ENCODE measurements at places on chromosomes 11 and 22.

- no peak for DNase-seq
Measured at GRCh38 chr22:24398409-24398808, 29.0 kb upstream of the ADORA2A start.

- DNase-seq = no peak
Measured at GRCh38 chr11:70804139-70804837, 406.0 kb downstream of the CTTN start.

- DNase-seq = no peak
Measured at GRCh38 chr11:102760344-102761035, 19.9 kb downstream of the MMP10 start.

- DNase-seq = no peak
Measured at GRCh38 chr11:35554491-35555437, 29.3 kb upstream of the PAMR1 start.

DNA sequence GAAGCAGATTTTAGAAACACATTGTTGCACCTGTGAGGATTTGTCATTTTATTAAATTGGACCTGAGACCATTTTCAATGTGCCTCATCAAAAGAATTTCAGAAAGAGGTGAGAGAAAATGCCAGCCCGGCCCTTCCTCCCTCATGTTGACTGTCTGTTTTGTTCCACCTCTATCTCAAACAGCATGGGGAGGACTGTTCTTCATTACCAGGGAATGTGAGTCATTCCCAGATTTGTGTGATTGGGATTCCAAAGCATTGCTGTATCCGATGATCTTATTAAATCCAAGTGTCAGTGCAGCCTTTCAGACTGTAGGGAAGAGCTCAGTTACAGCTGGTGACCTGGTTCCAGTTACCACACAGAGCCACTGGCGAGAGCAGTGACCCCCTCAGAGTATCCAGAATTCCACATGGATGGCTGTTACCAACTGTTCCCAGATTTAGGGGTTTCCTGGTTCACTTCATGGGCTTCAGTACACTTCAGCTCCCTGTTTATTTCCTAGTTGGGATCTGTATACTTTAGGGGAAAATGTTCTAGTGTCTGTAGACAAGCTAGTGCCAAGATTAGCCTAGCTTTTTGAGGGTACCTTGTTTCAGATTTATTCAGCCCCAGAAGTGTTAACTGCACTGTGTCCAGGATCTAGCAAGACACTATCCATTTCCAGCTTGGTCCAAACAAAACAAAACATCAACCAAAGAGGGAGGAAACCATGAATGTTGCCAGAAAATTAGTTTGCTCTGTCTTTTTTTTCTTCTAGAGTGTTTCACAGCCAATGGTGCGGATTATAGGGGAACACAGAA, 20.9 kb downstream of the KREMEN1 start:
- DNase-seq = no peak

DNA sequence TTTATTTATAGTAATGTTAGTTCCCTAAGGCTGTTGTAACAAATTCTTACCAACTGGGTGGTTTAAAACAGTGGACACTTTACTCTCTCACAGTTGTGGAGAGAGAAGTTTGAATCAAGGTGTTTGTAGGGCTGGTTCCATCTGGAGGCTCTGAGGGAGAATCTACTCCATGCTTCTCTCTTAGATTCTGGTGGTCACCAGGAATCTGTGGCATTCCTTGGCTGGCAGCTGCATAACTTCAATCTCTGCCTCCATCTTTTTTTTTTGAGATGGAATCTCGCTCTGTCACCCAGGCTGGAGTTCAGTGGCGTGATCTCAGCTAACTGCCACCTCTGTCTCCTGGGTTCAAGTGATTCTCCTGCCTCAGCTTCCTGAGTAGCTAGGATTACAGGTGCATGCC, 46.3 kb downstream of the LDLRAD3 start:
- DNase-seq = no peak

- no peak for DNase-seq
Measured at GRCh38 chr11:12079726-12080556, 30.4 kb upstream of the MICAL2 start.

DNA sequence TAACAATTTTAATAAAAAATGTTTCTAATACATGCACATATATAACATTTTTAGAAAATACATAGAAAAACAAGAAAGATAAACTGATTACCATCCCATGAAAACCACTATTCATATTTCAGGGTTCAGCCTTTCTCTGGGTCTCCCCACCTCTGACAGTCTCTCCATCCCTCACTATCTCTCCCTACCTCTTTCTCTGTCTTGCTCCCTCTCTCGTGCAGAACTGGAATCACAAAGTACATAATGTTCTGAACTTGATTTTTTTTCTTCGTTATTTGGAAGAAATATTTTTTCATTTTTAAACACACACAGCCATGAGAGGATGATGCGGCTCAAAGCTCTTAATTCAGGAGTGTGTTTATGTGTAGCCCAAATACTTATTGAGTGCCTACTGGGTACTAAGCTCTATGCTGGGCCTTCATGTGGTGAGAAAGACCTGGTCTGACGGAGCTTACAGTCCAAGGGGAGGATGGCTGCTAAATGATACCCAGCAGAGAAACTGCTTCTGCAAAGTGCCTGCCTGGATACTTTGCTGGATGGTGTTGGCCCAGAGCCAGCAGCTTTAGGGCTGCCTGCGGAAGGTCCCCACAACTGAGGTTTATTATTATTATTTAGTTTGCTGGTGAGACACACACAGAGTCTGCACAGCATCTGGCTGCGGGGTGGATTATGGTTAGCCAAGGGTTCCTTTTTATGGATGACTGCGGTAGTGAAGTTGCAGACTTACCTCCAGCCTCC, 42.6 kb downstream of the SC5D start:
- no peak for DNase-seq

- no peak for DNase-seq
Measured at GRCh38 chr11:64230985-64231365, 627 bp downstream of the DNAJC4 start.

- DNase-seq = no peak
Measured at GRCh38 chr11:120589376-120589775, 77.8 kb downstream of the GRIK4 start.

Measured in activated CD8-positive, alpha-beta memory T cell treated with anti-CD3 and anti-CD28 coated beads, Interleukin-2, amount 50 U/mL, for 4 hours (primary cell).